ENCODE measurements at places on chromosomes 4 and X.

DNA sequence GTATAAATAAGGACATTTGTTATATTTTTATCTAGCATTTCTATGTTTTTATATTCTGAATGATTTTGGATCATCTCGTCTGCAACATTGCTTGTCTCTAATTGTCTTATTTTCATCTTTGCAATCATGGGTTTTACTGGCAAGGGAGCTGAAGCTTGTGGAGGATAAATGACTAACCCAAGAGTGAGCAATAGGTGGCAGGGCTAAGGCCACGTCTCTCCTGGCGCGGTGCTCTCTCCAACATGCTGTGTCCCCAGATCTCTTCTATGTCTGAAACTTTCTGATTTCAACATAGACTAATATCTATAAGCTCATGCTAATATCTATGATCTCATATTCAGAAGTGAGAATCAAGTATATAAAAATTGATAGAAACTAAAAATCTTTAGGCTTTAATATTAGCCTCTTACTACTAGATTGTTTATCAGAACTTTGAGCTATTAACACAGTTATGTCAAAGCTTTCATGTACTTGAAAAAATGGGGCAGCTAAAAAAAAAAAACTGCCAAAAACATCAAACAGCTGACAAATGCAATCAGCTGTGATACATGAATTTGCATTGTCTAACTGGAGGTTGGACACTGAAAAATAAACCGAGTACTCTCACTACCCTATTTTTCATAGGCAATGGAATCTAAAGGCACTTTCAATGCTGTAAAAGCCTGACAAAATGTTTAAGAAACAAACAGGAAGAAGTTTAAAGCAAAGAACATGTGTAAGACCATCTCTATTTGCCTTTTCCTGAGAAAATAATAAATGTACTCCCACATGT, 169.2 kb downstream of the TMA16 start:
- H3K36me3 ChIP-seq: no peaks in the 10 kb centered on the region
- DNase-seq: no peak
- H3K4me3 ChIP-seq: no peak overlapping the region
- H3K4me1 ChIP-seq: no peaks in the 10 kb centered on the region
- H3K27ac ChIP-seq: no peak overlapping the region
- H3K27me3 ChIP-seq: no peaks in the 10 kb centered on the region

GRCh38 chr4:95343235-95343634, 205.5 kb downstream of the UNC5C start:
- no peaks in the 10 kb centered on the region for H3K4me1 ChIP-seq
- DNase-seq: no peak
- no peak overlapping the region for H3K27ac ChIP-seq
- no peak overlapping the region for H3K4me3 ChIP-seq
- H3K36me3 ChIP-seq: no peaks in the 10 kb centered on the region
- no peaks in the 10 kb centered on the region for H3K27me3 ChIP-seq

- peak overlapping the region; percentile 77 for H3K27ac ChIP-seq
- peaks cover 17% of the 10 kb centered on the region for H3K4me1 ChIP-seq
- no peaks in the 10 kb centered on the region for H3K27me3 ChIP-seq
- peak; percentile 57 for DNase-seq
- peak overlapping the region; percentile 93 for H3K4me3 ChIP-seq
These were observed 578 bp downstream of the CHIC2 start for GRCh38 chr4:54063737-54064316.

GRCh38 chr4:181259081-181259709, 984.0 kb upstream of the TENM3 start:
- no peaks in the 10 kb centered on the region for H3K27me3 ChIP-seq
- no peak overlapping the region for H3K4me3 ChIP-seq
- no peaks in the 10 kb centered on the region for H3K4me1 ChIP-seq
- no peak for DNase-seq

DNA sequence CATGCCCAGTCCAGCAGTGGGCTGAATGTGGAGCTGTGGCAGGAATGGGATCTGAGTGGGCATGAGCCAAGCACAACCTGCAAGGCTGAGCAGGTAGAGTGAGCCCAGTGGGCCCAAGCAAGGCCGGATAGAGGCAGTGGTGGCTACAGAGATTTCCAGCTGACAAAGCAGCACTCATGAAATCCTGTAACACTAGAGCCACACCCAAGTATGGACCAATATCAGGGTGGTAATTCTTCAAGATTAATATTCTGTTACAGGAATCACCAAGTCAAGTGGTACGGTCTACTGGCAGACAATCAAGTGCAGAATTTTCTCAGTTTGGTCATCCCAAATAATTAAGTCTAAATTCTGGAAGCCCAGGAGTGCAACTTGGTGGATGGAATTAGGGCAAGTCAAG, 132.4 kb upstream of the ENPEP start:
- no peaks in the 10 kb centered on the region for H3K27me3 ChIP-seq
- H3K27ac ChIP-seq: no peak overlapping the region
- no peak overlapping the region for H3K4me3 ChIP-seq
- no peak for DNase-seq
- no peaks in the 10 kb centered on the region for H3K36me3 ChIP-seq

- DNase-seq: peak; percentile 2
- no peak overlapping the region for H3K27ac ChIP-seq
- H3K36me3 ChIP-seq: no peaks in the 10 kb centered on the region
- H3K4me1 ChIP-seq: no peaks in the 10 kb centered on the region
These were observed 1644.9 kb upstream of the TENM3 start for GRCh38 chr4:180598281-180598680.

GRCh38 chrX:55026143-55026542, 4.6 kb downstream of the ALAS2 start:
- no peak overlapping the region for H3K27ac ChIP-seq
- H3K27me3 ChIP-seq: no peaks in the 10 kb centered on the region
- no peak overlapping the region for H3K4me3 ChIP-seq
- no peaks in the 10 kb centered on the region for H3K36me3 ChIP-seq
- no peaks in the 10 kb centered on the region for H3K4me1 ChIP-seq

GRCh38 chr4:141022111-141022695, 111.1 kb downstream of the RNF150 start:
- DNase-seq: peak; percentile 12
- no peak overlapping the region for H3K4me3 ChIP-seq
- no peaks in the 10 kb centered on the region for H3K27me3 ChIP-seq
- H3K36me3 ChIP-seq: no peaks in the 10 kb centered on the region
- no peak overlapping the region for H3K27ac ChIP-seq

DNA sequence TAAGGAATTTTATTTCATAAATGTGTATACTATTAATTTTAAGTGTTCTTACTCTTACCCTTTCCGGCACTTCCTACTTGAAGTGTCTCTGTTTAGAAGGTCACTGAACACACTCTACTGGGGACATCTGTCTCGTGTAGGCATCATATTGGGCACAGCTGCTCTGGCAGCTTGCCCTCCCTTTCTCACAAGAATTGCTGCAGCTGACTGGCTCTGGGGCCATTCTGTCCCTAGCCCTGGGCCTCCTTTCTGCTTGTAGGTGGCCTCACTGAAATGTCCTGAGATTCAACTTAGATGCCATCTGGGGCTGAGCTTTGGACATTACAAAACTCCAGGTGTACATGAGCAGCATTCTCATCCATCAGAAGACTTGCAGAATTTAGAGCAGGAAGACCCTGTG, 49.6 kb downstream of the SMAD1 start:
- H3K4me3 ChIP-seq: no peak overlapping the region
- H3K4me1 ChIP-seq: peaks cover 27% of the 10 kb centered on the region
- peak; percentile 54 for DNase-seq
- H3K27me3 ChIP-seq: no peaks in the 10 kb centered on the region
- no peaks in the 10 kb centered on the region for H3K36me3 ChIP-seq

DNA sequence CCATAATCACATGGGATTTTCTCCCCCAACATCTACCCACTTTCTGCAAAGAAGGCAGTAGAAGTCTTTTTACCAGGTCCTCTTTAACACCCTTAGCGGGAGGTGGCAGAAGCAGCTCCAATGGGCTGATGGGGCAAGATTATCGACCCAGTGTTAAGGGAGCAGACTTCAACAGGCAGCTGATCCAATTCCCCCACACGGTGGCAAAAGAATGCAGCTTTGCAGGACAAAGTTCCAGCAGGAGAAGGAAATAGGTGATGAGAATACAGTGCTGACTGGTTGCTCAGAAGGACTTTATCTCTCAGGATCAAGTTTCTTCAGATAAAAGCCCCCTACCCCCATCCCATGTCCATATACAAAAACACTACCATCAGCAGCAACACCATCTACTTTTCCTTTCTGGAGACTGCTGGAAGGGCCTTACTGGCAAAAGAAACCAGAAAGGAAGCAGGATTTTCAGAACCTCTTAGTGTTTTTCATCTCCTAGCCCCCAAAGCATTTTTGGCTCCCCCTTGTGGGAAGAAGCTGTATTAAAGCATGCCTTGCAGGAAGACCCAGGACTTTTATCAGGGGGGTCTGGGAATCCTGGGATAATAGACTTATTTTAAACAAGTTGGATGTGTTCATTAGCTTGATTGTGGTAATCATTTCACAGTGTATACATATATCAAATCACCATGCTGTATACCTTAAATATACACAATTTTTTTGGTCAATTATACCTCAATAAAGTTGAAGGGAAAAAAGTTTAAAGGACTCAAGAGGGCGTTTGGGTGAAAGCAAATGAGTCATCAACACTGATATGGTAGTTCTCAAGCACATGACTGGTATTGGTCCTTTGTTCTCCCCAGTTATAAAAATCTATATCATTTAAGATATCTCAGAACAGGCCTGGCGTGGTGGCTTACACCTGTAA, 146.4 kb downstream of the GPC3 start:
- H3K27ac ChIP-seq: no peak overlapping the region
- peak; percentile 53 for DNase-seq
- no peaks in the 10 kb centered on the region for H3K4me1 ChIP-seq
- H3K4me3 ChIP-seq: no peak overlapping the region
- no peaks in the 10 kb centered on the region for H3K27me3 ChIP-seq

- no peak overlapping the region for H3K4me3 ChIP-seq
- no peak for DNase-seq
- peaks cover 23% of the 10 kb centered on the region for H3K4me1 ChIP-seq
- no peaks in the 10 kb centered on the region for H3K36me3 ChIP-seq
- no peak overlapping the region for H3K27ac ChIP-seq
These were observed 154.9 kb upstream of the GYPA start for GRCh38 chr4:144295286-144295995.

- peak within 1 kb of the TSS; percentile 62 for H3K4me3 ChIP-seq
- H3K4me1 ChIP-seq: no peaks in the 10 kb centered on the region
- H3K36me3 ChIP-seq: no peaks in the 10 kb centered on the region
- H3K27ac ChIP-seq: no peak within 1 kb of the TSS
These were observed at the start of gene NAP1L3 for GRCh38 chrX:93673056-93673868. TSS of gene NAP1L3 (minus strand) at chrX:93673578. CDS start at chrX:93673304, 274 bp downstream.

- no peak overlapping the region for H3K4me3 ChIP-seq
- H3K36me3 ChIP-seq: peaks cover 3% of the 10 kb centered on the region
- DNase-seq: no peak
- no peaks in the 10 kb centered on the region for H3K4me1 ChIP-seq
- H3K27me3 ChIP-seq: no peaks in the 10 kb centered on the region
- H3K27ac ChIP-seq: no peak overlapping the region
These were observed 79.8 kb downstream of the LCORL start for GRCh38 chr4:17941731-17942130.

DNA sequence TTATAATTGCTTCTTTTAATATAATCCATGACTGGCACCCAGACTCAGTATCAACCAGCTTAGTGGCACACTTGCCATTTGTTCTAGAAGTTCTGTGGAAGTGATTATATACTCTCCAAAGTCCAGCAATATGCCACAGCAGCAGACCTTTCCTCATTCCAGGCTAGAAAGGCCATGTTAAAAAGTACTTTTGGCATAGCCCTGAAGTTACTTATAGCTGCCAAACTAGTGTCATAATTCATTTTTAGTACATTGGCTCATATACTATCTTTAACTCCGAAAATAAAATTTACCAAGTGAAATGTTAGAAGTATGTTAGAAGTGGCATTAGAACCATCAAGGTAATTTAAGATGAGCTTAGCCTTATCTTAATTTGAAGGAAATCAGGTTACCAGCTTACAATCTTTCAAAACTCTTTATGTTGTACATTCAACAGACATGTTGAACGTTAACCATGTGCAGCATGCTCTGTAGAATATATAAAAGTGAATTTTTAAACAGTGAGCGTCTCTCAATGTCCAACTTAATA, 714.2 kb upstream of the LCORL start:
- no peak overlapping the region for H3K4me3 ChIP-seq
- DNase-seq: no peak

- DNase-seq: no peak
- no peaks in the 10 kb centered on the region for H3K27me3 ChIP-seq
- no peaks in the 10 kb centered on the region for H3K36me3 ChIP-seq
- H3K27ac ChIP-seq: no peak overlapping the region
- H3K4me3 ChIP-seq: no peak overlapping the region
- H3K4me1 ChIP-seq: no peaks in the 10 kb centered on the region
These were observed 121.4 kb downstream of the NHS start for GRCh38 chrX:17496407-17496806.

GRCh38 chrX:106726485-106727437, at the start of gene RNF128:
TSS of gene RNF128 (plus strand) at chrX:106726701. CDS start at chrX:106726914, 213 bp downstream.
- no peak for DNase-seq
- no peaks in the 10 kb centered on the region for H3K27me3 ChIP-seq
- no peak within 1 kb of the TSS for H3K4me3 ChIP-seq
- no peaks in the 10 kb centered on the region for H3K4me1 ChIP-seq

DNA sequence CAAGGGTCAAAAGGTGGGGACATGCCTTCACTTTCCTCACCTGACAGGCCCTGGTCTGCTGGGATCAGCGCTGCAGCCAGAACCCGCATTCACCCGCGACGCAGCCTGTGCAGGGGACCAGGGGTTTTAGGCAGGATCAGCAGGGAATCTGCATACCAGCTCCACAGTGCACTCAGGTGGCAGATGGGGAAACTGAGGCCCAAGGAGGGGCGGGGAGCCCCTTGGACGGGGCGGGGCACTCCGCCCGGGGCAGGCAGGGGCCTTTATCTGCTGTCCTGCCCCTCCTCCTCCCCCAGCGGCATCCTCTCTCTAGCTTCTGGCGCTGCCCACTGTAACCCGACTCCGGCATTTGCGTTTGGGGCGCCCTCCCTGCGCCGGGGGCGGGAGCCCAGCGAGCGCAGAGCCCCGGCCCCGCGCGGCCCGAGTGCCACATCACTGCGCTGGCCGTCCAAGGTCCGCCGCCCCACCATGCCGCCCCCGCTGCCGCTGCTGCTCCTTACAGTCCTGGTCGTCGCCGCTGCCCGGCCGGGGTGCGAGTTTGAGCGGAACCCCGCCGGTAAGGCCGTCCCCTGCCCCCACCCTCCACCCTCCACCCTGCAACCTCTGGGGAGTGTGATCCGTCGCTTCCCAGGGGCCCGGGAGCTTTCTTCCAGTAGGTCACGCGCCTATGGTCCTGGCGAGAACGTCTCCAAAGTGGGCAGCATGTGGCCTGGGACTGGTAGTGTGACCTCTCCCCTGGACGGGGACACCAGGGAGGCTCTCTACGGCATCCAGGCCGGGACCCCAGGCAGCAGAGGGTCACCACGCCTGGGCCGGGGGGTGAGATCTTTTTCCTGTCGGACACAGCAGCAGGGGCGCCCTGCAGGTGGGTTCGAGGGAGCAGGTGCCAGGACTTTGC, at the start of gene CPZ:
Gene CPZ (plus strand): TSS at position 400 of the 898 bp plus-strand sequence. CDS start 69 bp downstream, at position 469.
- peak within 1 kb of the TSS; percentile 65 for H3K27ac ChIP-seq
- H3K4me1 ChIP-seq: peaks cover 59% of the 10 kb centered on the region
- peaks cover 7% of the 10 kb centered on the region for H3K36me3 ChIP-seq
- peak; percentile 86 for DNase-seq
- H3K27me3 ChIP-seq: no peaks in the 10 kb centered on the region

- DNase-seq: no peak
- H3K36me3 ChIP-seq: no peaks in the 10 kb centered on the region
- no peaks in the 10 kb centered on the region for H3K27me3 ChIP-seq
- no peak overlapping the region for H3K27ac ChIP-seq
- no peaks in the 10 kb centered on the region for H3K4me1 ChIP-seq
These were observed 18.5 kb downstream of the OTUD5 start for GRCh38 chrX:48938721-48939425.

Data from SJCRH30 (cell line).